ENCODE measurements at places on chromosomes 2 and 18. TPM values are rescaled to one million over a fixed set of nuclear protein-coding genes. Genes with fewer than 3 reads are reported as not detected.

DNA sequence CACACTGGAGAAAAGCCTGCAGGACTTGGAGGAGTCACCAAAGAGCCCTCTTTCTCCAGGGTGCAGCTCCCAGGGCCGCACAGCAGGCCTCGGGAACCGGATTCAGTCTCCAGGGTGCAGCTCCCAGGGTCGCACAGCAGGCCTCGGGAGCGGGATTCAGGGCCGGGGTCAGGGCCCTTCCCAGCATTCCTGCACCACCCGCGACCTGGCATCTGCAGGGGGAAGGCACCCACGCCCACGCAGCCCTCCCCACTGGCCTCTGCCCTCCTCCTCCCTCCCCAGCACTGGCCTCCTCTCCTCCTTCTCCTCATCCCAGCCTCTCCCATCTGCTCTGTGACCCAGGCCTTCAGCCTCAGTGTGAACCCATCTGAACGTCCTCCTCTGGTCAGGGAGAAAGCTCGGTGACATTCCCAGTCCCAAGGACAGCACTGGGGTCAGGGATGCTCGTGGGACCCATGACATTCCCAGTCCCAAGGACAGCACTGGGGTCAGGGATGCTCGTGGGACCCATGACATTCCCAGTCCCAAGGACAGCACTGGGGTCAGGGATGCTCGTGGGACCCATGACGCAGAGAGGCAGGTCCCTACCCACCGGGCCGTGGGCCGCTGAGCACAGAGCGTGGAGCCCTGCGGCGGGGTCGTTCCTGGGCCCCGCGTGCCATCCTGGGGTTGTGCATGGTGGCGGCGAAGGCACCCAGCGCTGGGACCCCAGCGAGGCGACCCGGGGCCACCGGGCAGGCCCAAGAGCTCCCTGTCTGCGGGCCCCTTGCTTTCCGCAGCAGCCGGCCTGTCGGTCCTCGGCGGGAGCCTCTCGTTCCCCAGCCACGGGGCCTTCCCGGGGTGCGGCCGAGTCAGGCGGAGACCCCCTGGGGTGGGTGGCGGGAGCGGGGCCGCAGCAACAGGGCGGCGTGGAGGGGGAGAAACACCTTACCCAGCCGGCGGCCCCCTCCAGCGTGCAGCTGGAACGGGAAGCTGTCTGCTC is 550.2 kb upstream of the SALL3 start:
- H3K4me1 ChIP-seq: no peaks in the 10 kb centered on the region
- H3K27ac ChIP-seq: no peak overlapping the region
- no peak for DNase-seq
- no peak overlapping the region for H3K4me3 ChIP-seq
- H3K27me3 ChIP-seq: peaks cover 8% of the 10 kb centered on the region

GRCh38 chr2:134413430-134413829 is 159.6 kb downstream of the MGAT5 start:
- no peak overlapping the region for H3K4me3 ChIP-seq
- no peaks in the 10 kb centered on the region for H3K36me3 ChIP-seq
- H3K27ac ChIP-seq: no peak overlapping the region
- peaks cover 3% of the 10 kb centered on the region for H3K4me1 ChIP-seq
- H3K27me3 ChIP-seq: peaks cover 4% of the 10 kb centered on the region

GRCh38 chr18:32482117-32482516 is 11.4 kb upstream of the GAREM1 start:
- no peaks in the 10 kb centered on the region for H3K27me3 ChIP-seq
- no peak overlapping the region for H3K4me3 ChIP-seq
- DNase-seq: no peak
- H3K4me1 ChIP-seq: no peaks in the 10 kb centered on the region
- H3K36me3 ChIP-seq: no peaks in the 10 kb centered on the region
- no peak overlapping the region for H3K27ac ChIP-seq

GRCh38 chr18:12479536-12479935 is 71.8 kb downstream of the PRELID3A start:
- H3K27ac ChIP-seq: no peak overlapping the region
- H3K27me3 ChIP-seq: no peaks in the 10 kb centered on the region

- H3K4me3 ChIP-seq: no peak overlapping the region
- peaks cover 2% of the 10 kb centered on the region for H3K27me3 ChIP-seq
- H3K4me1 ChIP-seq: no peaks in the 10 kb centered on the region
- H3K36me3 ChIP-seq: no peaks in the 10 kb centered on the region
- DNase-seq: no peak
- no peak overlapping the region for H3K27ac ChIP-seq
These were observed 455.4 kb downstream of the NUP35 start for GRCh38 chr2:183579686-183580085.

DNA sequence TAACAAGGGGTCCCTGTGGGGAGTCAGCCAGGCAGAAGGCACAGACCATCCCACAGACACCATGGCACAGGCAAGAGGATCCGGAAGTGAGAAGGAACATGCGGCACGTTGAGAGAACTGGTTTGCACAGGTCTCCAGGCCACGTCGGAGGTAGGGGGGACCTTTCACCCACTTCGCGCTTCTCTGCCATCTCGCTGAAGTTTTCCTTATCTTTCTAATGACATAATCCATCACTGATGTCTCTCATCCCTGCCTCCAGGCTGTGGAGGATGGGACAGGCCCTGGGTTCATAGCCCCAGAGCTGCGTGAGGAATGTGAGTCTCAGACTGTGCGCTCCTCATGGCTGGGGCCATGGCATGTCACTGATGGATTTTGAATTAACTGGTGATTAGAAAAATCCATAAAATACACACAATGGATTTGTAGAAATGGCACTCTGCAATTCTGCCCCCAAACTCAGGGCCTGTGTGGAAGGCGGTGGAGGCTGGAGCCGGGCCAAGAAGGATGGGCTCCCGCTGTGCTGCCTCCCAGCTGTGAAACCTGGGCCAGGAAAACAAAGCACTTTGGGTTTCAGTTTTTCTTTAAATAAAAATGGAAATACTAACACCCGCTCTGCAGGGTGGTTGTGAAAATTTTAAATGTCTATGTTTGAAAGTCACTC is 113.3 kb upstream of the ALKAL2 start:
- H3K27ac ChIP-seq: no peak overlapping the region
- peaks cover 3% of the 10 kb centered on the region for H3K27me3 ChIP-seq
- H3K36me3 ChIP-seq: no peaks in the 10 kb centered on the region
- no peak overlapping the region for H3K4me3 ChIP-seq
- no peak for DNase-seq
- H3K4me1 ChIP-seq: no peaks in the 10 kb centered on the region

GRCh38 chr2:42792583-42793333 is at the start of gene HAAO:
TSS of gene HAAO (minus strand) at chr2:42792583. CDS start at chr2:42792536, 47 bp downstream.
- peaks cover 19% of the 10 kb centered on the region for H3K36me3 ChIP-seq
- peaks cover 36% of the 10 kb centered on the region for H3K27me3 ChIP-seq
- peak within 1 kb of the TSS; percentile 72 for H3K27ac ChIP-seq
- peak within 1 kb of the TSS; percentile 89 for H3K4me3 ChIP-seq
- peak; percentile 50 for DNase-seq

DNA sequence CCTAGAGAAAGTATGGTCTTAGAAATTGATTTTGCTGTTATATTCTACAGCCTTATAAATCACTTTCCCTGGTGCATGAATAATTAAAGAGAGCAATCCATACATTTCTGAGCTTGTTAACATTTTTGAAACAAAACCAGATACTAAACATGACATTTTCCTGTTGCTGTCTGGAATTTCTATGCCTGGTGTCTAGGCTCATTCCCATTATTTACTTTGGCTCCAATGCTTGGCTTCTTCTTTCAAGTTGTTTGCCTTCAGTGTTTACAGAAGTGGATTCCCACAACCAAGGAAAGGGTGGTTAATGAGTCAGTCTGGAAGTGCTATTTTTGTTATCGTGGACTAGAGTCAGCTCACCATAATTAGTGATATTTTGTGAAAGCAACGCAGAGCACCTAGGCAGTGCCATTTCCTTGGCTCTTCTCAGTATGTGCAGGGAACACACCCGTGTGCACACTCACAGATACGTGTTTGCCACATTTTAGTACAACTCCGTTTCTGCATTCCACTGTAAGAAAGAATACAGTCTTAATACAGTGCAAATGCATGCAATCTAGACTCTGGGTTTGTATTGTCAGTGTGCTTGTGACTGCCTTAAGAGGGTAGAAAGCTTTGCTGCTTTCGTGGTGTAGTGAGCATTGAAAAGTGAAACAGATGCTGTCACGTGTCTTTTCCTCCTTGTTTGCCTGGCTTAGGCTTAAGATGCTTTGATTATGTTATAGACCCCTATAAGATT is 185.0 kb upstream of the RASGRP3 start:
- H3K36me3 ChIP-seq: peaks cover 53% of the 10 kb centered on the region
- H3K4me1 ChIP-seq: peaks cover 13% of the 10 kb centered on the region
- no peak for DNase-seq
- H3K4me3 ChIP-seq: no peak overlapping the region
- peak overlapping the region; percentile 34 for H3K27ac ChIP-seq

The CAPN14 gene
- total RNA-seq: 0.13 TPM

The LYG1 gene
- total RNA-seq: 1.4 TPM

The STPG4 gene
- total RNA-seq: not detected

The TMEM37 gene
- total RNA-seq: 11.4 TPM

The ALK gene
- 0.05 TPM for total RNA-seq

The LIMS2 gene
- 3.8 TPM for total RNA-seq
